ENCODE measurements at places on chromosomes 16 and 17.

DNA sequence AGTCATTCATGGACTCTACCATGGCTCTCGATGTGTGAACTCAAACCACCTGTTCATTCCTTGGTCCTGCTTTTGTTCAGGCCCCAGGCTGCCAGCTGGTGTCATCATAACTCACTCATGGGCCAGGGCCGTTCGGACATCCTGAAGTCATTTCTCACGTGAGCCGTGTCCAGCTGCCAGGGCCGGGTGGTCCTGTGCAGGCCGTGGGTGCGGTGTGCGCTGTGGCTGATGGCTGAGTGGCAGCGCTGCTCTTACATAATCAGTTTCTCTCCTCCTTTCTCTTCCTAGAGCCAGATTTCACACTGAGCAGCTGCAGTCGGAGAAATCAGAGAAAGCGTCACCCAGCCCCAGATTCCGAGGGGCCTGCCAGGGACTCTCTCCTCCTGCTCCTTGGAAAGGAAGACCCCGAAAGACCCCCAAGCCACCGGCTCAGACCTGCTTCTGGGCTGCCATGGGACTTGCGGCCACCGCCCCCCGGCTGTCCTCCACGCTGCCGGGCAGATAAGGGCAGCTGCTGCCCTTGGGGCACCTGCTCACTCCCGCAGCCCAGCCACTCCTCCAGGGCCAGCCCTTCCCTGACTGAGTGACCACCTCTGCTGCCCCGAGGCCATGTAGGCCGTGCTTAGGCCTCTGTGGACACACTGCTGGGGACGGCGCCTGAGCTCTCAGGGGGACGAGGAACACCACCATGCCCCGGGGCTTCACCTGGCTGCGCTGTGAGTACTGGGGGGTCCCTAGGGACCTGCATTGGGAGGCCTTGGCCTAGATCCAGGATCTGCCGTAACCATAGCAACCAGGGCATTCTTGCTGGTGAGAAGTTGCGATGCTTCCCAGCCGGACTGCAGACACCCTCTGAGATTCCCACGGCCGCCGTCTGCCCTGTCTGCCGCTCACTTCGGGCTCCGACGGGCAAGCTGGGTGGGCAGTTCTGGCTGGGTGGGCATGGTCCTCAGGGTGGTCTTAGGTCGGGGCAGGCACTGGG, at the start of gene IL34:
TSS of gene IL34 (plus strand) at position 300 of the 982 bp plus-strand sequence. CDS start at position 689, 389 bp downstream.
- no peaks in the 10 kb centered on the region for H3K4me1 ChIP-seq
- DNase-seq, result no peak
- H3K27me3 ChIP-seq, result no peaks in the 10 kb centered on the region

DNA sequence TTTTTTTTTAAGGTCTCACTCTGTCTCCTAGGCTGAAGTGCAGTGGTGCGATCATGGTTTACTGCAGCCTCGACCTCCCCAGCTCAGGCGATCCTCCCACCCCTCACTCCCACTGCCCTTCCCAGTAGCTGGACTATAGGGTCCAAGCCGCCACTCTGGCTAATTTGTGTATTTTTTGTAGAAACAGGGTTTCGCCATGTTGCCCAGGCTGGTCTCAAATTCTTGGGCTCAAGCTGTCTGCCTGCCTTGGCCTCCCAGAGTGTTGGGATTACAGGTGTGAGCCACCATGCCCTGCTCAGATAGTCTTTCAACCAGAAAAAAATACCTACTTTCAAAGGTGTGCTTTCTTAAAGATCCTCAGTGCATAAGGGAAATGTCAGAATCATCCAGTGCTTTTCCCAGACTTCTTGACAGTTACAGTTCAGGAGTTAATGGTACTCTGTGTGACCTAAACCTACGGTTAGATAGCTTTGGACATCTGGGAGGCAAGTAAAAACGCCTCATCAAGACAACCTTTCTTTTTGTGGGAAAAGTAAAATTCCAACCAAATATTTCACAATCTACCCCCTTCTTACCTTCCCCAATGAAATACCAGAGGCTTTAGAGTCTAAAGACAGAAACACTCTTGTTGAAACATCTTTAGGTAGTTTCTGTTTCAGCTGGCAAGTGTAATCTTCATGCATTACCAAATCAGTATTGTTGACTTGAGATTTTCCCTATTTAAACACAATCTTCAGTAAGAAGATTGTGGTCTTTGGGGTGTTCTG, 6.8 kb downstream of the RSPRY1 start:
- peaks cover 13% of the 10 kb centered on the region for H3K4me1 ChIP-seq
- no peak overlapping the region for H3K27ac ChIP-seq
- no peaks in the 10 kb centered on the region for H3K27me3 ChIP-seq
- H3K36me3 ChIP-seq, result no peaks in the 10 kb centered on the region

- H3K36me3 ChIP-seq, result no peaks in the 10 kb centered on the region
- H3K4me1 ChIP-seq, result peaks cover 12% of the 10 kb centered on the region
- no peak overlapping the region for H3K27ac ChIP-seq
- no peak overlapping the region for H3K4me3 ChIP-seq
- DNase-seq, result no peak
Measured at GRCh38 chr17:45902892-45903346, 8.6 kb downstream of the MAPT start.

DNA sequence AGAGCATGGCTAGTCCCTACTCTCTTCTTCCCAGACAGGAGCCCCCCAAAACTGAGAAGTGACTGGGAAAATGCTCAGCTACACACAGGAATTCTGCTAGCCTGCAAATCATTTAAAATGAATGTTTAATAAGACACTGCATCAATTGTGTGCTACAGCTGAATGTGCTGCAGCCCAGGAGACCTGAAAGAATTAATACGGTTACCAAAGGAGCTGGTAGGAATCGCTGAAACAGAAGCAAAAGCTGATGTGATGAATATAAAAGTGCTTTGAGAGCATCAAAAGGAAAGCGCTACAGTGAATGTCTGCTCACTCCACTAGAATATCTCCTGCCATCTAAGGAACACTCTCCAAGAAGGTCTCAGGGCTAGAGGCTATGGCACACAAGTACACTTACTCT, 3.7 kb downstream of the GRIN2A start:
- no peaks in the 10 kb centered on the region for H3K36me3 ChIP-seq
- no peak overlapping the region for H3K4me3 ChIP-seq
- H3K4me1 ChIP-seq, result no peaks in the 10 kb centered on the region

DNA sequence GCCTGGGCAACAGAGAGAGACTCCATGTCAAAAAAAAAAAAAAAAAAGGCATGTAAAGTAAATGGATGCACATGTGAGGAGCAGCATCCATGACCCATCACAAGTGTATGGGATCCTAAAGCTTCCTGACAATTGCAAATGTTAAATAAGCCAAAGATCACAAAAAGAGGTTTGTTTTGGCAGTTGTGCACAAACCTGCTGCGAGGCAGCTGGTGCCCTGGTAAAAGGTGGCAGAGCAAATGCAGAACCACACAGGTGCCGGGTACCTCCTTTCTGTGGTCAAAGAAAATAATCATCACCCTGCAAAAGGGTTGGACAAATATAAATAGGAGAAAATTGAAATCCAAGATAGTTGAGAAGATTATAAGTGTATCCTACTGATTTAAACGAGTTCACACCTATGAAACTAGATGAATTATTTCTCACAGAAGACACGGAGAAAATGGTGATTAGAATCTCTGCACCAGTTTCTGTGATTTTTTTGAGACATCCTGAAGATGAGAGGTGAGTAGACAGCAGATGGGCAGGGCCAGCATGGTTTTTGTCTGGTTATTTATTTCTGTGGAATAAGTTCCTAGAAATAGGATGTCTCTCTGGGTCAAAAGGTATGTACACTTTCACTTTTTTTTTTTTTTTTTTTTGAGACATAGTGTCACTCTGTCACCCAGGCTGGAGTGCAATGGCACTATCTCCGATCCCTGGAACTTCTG, 291.3 kb downstream of the CDH13 start:
- H3K36me3 ChIP-seq, result no peaks in the 10 kb centered on the region
- no peak overlapping the region for H3K4me3 ChIP-seq
- H3K27ac ChIP-seq, result no peak overlapping the region
- H3K27me3 ChIP-seq, result no peaks in the 10 kb centered on the region

- peaks cover 20% of the 10 kb centered on the region for H3K27me3 ChIP-seq
- peaks cover 29% of the 10 kb centered on the region for H3K36me3 ChIP-seq
- peaks cover 11% of the 10 kb centered on the region for H3K4me1 ChIP-seq
- H3K4me3 ChIP-seq, result no peak overlapping the region
Measured at GRCh38 chr16:1979271-1980029, 1.8 kb downstream of the NOXO1 start.

- H3K4me1 ChIP-seq, result no peaks in the 10 kb centered on the region
- no peaks in the 10 kb centered on the region for H3K27me3 ChIP-seq
- no peak overlapping the region for H3K27ac ChIP-seq
Measured at GRCh38 chr17:52536489-52536888, 378.0 kb upstream of the CA10 start.

DNA sequence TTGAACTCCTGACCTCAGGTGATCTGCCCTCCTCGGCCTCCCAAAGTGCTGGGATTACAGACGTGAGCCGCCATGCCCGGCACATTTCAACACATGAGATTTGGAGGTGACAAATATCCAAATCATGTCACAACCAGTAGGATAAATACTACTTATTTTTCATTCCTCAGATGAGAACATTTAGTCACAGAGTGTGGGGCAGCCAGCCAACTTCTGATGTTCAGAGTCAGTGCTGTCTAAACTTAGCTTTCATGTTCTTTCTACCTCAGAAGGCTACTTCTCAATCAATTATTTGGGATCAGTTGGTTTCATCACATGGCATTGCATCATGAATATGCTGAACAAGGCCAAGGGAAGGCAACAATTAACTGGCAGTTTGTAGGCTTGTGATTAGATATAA, 134.5 kb downstream of the CDH13 start:
- no peaks in the 10 kb centered on the region for H3K27me3 ChIP-seq
- H3K36me3 ChIP-seq, result no peaks in the 10 kb centered on the region
- H3K27ac ChIP-seq, result no peak overlapping the region
- no peaks in the 10 kb centered on the region for H3K4me1 ChIP-seq
- DNase-seq, result no peak

DNA sequence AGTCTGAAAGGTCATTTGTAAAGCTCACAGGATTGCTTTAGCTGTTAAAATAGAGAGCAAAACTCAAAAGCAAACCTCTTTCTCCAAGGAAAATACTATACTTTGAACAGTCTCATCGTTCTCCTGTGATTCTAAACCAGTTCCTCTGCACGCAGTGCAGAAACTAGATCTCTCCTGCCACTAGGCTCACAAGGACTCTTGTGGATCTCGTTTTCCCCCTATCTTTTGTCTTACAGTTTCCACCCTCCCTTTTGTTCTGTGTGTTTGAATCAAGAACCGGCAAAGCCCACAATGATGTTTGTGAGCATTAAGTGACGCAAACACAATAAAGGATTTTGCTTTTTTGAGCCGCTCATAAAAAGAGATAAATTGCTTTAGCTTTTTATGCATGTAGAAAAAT, 1103.5 kb upstream of the RBFOX1 start:
- no peak overlapping the region for H3K27ac ChIP-seq
- no peaks in the 10 kb centered on the region for H3K36me3 ChIP-seq
- no peak for DNase-seq
- H3K27me3 ChIP-seq, result no peaks in the 10 kb centered on the region
- H3K4me1 ChIP-seq, result no peaks in the 10 kb centered on the region

DNA sequence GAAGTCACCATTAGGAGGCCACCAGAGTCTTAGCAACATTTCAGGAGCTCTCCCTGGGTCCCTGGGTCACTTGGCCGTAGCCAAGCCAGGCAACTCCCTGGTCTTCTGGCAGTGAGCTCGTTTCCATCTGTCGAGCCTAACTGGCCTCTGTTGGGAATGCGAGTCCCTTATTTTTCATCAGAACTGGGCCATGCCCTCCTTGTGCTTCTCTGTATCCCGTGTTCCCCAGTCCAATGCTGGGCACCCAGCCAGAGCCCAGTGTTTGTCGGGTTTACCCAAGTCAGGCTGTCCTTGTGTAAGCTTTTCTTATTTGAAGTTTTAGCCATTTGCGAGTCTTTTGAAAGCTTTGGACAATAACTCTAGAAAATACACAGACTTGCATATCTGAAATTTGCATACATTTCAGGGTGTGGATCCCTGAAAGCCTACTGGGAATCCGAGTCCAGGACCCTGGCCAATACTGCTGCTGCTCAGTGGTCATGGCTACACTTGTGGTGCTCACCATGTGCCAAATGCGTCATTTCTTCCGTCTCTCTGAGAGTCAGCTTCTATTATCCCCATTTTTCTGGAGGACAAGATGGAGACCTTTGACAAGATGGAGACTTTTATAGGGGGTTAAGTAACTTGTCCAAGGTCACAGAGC, 81.6 kb upstream of the LGALS9 start:
- no peak overlapping the region for H3K4me3 ChIP-seq
- no peak for DNase-seq
- no peaks in the 10 kb centered on the region for H3K27me3 ChIP-seq

DNA sequence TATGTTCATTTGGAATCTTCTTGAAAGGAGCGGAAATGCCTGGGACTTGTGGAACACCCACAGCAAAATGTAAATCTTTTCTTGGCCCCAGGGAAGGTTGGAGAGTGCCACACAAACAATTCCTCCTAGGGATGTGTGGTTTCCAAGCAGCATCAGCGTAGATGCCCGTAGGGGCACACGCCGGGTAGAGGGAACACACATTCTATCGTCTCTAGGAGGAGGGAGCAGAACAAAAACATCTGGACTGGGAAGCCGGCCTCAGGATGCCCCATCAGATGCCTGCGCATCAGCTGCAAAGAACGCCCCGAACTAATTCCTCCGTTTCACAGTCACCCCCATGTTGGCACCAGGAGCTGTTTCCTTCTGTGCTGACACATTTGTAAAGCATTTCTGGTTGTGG, 357.9 kb upstream of the ZFHX3 start:
- no peaks in the 10 kb centered on the region for H3K27me3 ChIP-seq
- H3K27ac ChIP-seq, result no peak overlapping the region
- DNase-seq, result no peak
- no peaks in the 10 kb centered on the region for H3K36me3 ChIP-seq
- no peak overlapping the region for H3K4me3 ChIP-seq

DNA sequence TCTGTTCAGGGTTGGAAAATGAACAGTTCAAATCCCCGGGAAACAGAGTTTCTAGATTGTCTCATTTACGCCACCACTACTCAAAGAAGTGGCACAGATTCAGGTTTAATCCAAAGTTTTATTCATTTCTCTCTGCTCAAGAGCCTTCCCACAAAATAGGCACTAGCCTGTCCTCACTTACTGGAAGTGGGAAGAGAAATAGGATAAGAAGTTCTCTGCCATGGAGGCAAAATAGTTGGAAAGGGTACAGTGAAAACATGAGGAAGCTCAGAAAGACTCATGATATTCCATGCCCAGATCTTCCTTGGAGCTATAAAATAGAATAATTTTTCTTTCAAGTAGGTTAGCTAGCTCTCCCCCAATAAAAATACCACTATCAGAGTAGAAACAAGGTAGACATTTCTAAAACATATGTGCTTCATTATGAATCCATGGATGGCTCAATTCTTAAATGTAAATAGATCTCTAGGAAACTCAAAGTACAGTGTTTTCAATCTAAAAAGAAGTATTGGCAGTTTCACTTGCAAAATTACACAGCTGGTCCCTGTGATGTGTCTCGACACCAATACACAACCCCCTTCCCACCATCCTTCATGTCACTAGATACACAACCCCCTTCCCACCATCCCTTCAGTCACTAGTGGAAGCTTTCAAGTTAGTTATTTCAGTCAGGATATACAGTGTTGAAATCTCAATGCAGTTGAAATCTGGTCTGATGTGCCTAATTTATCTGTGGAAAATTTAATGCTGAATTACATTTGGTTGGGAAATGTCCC, 125.8 kb downstream of the TRIM37 start:
- no peaks in the 10 kb centered on the region for H3K36me3 ChIP-seq
- DNase-seq, result no peak
- H3K27ac ChIP-seq, result no peak overlapping the region
- no peak overlapping the region for H3K4me3 ChIP-seq

- DNase-seq, result no peak
- no peaks in the 10 kb centered on the region for H3K36me3 ChIP-seq
- no peaks in the 10 kb centered on the region for H3K27me3 ChIP-seq
- no peak overlapping the region for H3K27ac ChIP-seq
Measured at GRCh38 chr17:46785696-46786095, 32.8 kb downstream of the WNT3 start.

GRCh38 chr16:21277927-21278706, at the start of gene CRYM:
TSS of gene CRYM (minus strand) at chr16:21278290. CDS start at chr16:21278251, 39 bp downstream.
- H3K27ac ChIP-seq, result no peak within 1 kb of the TSS
- H3K36me3 ChIP-seq, result no peaks in the 10 kb centered on the region
- peaks cover 27% of the 10 kb centered on the region for H3K27me3 ChIP-seq
- H3K4me1 ChIP-seq, result no peaks in the 10 kb centered on the region
